ENCODE measurements at places on chromosomes 3 and 15.
A peak's percentile ranks its signal among the peaks of the same experiment; 100 is the strongest.

- DNase-seq, result no peak
Observed at GRCh38 chr3:134059035-134059601, 29.4 kb upstream of the SLCO2A1 start.

- no peak for DNase-seq
Observed at GRCh38 chr3:13530241-13531009, 18.5 kb upstream of the FBLN2 start.

DNA sequence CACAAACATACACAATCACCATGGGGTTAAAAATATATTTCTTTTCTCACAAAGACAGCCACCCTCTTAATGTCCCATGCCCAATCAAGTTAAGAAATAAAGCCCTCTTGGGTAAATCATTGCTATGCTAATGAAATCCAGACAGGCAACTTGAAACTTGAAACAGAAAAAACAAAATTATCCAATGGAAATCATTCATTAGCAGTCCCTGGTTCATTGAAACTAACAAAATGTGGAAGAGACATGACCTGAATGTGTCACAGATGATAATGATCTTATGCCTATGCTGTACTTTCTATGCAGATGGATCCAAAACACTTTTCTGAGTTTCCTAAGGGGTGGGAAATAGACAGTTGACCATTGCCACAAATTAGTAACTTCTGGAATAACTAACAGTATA, 983.7 kb downstream of the MCTP2 start:
- no peak for DNase-seq

GRCh38 chr3:188819939-188820338, 351.8 kb upstream of the TPRG1 start:
- peak; percentile 58 for DNase-seq

DNA sequence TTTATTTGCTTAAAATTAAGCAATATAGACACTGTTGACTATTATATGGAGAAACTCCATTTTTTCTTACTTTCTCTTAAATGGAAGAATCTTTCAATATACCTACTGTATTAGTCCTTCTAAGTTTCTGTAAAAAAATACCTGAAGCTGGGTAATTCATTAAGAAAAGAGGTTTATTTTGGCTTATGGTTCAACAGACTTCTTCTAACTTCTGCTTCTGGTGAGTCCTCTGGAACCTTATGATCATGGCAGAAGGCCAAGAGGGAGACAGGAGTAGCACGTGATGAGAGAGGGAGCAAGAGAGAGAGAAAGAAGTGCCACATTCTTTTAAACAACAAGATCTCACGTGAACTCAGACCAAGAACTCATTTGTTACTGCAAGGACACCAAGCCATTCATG, 573.3 kb downstream of the MCTP2 start:
- DNase-seq, result no peak

GRCh38 chr3:190983875-190984274, 121.4 kb upstream of the GMNC start:
- DNase-seq, result no peak

GRCh38 chr3:42507252-42507651, 4.8 kb downstream of the VIPR1 start:
- DNase-seq, result no peak

DNA sequence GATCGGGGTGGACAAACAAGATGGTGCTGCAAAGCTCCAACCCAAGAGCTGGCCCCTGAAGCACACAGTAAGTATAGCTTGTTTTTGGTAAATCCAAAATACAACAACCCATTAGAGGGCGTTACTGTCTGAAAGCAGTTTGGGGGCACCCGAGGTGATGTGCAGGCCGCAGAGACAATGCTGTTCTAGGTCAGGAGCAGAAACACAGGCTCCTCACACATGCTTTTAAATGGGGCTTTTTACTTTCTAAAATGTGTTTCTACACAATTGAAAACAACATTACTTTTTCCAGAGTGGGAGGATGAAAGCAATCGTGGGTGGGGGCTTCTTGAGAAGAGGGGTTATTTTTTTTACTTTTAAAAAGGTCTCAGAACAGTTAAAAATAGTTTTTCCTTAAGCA, 1029.3 kb upstream of the CFAP20DC start:
- no peak for DNase-seq

GRCh38 chr3:29384640-29385039, 103.8 kb downstream of the RBMS3 start:
- DNase-seq, result peak; percentile 86

- DNase-seq, result peak; percentile 54
Observed at GRCh38 chr3:123028233-123028828, 768 bp upstream of the SEMA5B start.
